RPMI8226 (cell line): ENCODE measurements at places on chromosomes 4 and X.

DNA sequence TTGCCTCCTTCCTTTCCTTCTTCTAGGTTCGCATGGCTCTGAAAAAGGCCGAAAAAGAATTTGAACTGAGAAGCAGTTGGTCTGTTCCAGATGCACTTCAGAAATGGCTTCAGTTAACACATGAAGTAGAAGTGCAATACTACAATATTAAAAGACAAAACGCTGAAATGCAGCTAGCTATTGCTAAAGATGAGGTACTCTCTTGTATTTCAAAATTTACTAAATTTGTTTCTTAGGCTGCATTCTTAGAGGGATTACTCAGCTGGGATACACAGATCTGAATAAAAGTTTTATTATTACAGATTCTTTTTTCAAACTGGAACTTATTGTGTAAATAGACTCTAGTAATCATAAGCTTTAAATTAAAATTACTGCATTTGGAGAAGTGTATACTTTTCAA is 146.9 kb downstream of the STIM2 start:
- DNase-seq: no peak

- DNase-seq: no peak
Measured at GRCh38 chrX:79365591-79365990, 1.5 kb downstream of the ITM2A start.

DNA sequence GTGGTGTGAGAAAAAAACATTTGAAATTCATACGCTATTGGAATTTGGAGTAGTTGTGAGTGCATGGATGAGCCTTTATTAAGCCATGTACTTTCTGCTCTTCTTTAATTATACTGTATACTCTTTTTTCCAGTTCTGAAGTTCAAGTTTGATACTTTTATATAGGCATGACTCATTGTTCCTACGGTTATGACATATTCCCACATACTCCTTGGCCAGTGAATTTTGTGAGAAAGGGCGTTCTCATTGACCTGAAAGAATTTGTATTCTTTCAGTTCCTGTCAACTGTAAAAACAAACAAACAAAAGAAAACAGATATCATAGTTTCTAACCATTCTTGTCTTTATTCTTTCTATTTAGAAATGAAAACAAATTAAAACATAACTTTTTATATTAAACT is 407.3 kb downstream of the MAPK10 start:
- no peak for DNase-seq

DNA sequence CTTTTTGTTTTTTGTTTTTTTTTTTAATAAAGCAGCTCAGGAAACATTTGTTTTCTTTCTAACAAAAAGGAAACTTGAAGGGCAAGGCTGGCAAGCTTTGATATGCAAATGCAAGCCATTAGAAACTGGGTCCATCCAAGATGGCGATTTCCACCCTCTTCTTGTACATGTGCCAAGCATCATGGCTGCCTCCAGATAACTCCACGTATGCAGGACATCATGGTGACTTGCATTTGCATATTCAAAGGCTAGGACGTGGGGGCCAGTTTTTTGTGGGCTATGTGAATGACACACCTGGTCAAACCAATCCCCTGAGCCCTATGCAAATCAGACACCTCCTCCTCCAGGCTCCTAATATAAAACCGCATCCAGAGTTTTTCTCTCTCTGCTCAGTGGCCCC is 692.6 kb downstream of the FAM133A start:
- no peak for DNase-seq

DNA sequence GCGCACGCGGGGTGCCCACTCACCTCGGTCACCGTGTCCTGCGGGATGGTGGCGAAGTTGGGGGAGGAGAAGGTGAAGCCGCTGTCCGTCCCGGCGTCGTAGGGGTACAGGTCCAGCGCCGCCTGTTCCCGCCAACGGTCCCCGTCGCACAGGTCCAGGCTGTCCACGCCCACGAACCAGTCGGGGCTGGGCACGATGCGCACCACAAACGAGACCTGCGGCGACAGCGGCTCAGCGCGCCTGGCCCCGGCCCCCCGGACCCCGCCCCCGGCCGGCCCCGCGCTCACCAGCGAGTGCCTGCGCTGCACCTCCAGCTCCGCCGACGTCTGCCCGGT is 1.4 kb downstream of the SPON2 start:
- no peak for DNase-seq

DNA sequence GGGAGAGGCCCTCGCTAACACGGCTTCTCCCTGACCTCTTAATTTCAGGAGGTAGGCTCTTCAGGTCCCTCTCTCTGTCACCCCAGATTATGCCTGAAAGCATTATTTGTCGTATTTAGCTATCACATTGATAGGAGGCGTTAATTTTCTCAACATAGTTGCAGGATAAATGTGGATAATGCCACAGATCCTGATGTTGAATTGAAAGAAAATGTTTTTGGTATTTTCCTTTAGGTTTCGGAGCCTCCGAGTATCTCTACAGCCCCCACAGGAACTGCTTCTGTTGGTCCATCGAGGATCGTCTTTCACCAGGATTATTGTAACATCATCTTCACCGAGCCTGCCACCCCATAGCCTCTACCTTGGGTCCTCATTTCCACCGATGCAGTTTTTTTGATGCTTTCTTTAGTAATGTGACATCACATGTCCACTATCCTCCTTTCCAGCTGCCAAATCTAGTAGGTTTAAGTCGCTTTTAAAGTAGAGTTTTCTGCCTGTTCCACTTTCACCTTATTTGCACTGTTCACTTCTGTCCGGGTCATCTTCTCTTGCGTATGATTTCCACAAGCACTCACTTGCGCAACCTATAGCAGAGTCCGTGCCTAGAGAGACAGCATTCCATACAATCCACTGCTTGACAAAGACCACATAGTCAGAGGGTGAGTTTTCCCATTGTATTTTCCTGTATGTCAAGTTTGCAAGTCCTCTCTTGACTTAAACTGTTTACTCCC is 665 bp downstream of the TIGD2 start:
- DNase-seq: no peak

GRCh38 chrX:49186125-49187027 is at the start of gene PRICKLE3:
Gene PRICKLE3 (minus strand): TSS chrX:49186373. CDS start chrX:49186297, 76 bp downstream.
- peak; percentile 90 for DNase-seq

- peak; percentile 59 for DNase-seq
Measured at GRCh38 chr4:6761649-6762615, 20.6 kb upstream of the KIAA0232 start.

- no peak for DNase-seq
Measured at GRCh38 chrX:150483356-150483985, 85.0 kb upstream of the MTM1 start.

DNA sequence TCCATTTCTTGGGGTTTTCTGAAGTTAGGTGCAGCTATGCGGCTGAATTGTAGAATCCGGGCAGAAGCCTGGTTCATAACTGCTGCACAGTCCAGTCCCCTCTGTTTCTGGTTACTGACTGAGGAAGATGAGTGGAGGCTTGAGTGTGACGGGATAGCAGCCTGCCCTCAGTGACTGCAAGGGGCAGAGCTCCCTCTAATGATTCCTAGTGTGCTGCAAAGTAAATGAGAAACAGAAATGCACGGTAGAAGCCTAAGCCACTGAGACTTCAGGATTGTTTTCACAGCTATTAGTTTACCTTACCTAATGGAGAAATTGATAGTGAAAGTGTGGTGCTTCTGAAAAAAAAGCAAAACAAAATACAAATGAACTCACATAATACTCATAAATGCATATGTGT is 189.2 kb downstream of the GPM6A start:
- DNase-seq: no peak

- no peak for DNase-seq
Measured at GRCh38 chr4:18914182-18914581, 892.6 kb upstream of the LCORL start.

GRCh38 chr4:74397748-74398426 is 32.9 kb downstream of the EREG start:
- DNase-seq: no peak

DNA sequence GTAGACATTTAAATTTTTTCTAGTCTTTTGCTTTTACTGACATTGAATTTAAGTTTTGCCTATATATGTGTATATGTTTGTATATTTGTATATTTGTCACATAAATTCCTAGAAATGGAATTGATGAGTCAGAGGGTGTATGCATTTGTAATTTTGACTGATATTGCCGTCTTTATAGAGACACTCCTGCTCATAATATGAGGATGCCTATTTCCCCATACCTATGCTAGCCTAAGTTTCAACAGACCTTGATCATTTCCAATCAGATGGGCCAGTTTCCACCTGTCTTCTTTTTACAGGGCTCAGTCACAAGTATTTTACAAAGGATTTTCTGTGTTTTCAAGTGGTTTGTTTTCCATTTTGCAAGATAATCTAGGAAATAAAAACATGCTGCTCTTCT is 10.8 kb downstream of the PDLIM5 start:
- DNase-seq: no peak
